ENCODE measurements at places on chromosomes 1 and 21.
A peak's percentile ranks its signal among the peaks of the same experiment; 100 is the strongest.

GRCh38 chr1:25128121-25128621 lies 104.1 kb downstream of the SYF2 start:
- no peak for DNase-seq

DNA sequence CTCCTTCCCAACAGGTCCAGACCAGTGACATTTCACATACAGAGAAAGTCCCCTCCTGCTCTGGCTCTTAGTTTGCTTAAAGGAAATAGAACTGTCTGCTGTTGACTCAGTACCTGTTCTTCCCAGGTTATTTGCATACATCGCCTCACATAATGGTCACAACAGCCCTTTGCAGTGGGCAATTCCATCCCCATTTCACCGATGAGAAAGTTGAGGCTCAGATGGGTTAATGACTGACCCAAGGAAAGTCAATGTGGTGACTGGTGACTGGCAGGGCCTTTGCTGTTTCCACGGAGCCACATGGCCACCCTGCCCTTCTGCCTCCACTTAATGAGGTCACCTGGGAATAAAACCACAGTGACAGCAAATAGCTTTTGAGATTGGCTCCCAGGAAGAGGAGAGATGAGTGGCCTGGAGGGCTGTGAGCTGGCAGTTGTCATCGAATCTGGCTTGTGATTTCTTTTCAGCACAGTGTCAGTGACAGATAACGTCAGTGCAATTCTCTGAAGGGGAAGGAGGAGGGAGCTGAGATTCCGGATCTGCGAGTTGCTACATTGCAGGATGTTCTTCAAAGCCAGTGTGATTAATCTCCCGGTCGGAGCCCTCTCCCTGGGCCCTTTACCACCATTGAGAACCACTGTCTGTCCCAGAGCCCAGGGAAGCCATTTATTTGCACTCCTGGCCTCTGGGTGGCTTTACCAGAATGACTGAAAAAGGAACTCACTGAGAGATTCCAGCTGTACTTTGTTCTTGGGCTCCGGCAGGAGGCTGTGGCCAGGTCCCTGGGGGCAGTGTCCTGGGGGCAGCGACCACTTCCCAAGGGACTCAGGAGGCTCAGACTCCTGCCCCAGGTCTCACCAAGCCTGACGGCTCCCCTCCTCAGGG lies 117.2 kb downstream of the CNIH3 start:
- DNase-seq, result no peak

GRCh38 chr1:116497656-116498055 lies 73.2 kb downstream of the CD58 start:
- no peak for DNase-seq

DNA sequence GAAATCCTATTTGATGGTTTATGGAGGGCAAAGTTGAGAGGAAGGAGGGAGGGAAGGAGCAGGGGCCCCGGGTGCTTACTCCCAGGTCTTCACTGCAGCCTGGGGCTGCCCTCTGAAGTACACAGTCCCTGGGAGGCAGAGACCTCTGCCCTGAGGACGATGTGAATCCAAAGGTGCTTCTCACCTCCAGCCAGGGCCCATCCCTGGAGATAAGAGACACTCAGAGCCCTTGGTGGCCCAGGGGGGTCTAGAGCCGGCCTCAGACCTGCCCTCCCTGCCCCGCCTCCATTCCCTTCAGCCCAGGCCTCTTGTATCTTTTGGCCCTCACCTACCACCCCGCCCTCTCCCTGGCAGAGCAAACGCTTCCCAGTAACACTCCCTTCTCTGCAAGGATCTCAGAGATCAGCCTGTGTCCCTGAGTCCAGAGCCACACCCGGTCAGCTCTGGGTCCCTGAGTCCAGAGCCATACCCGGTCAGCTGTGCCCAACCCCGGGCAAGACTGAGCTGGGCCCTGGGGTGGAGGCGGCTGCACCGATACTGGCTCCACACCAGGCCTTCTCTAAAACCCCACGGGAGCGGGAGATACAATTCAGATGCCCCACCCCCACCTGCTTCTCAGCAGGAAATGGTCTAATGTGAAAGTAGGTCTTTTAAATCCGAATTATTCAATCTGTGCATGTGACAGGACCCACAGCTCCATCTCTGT lies 3.6 kb upstream of the GNB1 start:
- no peak for DNase-seq

- no peak for DNase-seq
These were observed 49.6 kb upstream of the KCTD3 start for GRCh38 chr1:215517441-215517891.

- DNase-seq, result no peak
These were observed 168.4 kb downstream of the ZC3H11B start for GRCh38 chr1:219444474-219444873.

DNA sequence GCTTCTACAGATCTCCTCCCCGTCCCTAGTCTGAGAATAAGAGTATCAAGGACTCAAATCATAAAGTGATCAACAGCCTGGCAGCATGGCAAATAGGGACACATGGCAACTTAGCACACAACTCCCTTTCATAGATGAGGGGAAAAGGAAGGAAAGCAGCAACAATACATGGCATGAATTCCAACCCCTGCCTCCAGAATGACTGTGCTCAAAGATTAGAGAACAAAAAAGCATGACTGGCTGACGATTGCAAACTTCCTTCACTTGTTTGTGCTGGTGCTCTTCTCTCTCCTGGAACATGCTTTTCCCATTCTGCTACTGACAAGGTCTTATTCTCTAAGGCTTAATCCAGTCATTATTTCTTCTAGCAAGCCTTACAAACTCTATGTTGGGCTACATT lies 11.5 kb downstream of the KTI12 start:
- no peak for DNase-seq

GRCh38 chr1:228698017-228698329 lies 37.3 kb upstream of the RHOU start:
- DNase-seq, result no peak

DNA sequence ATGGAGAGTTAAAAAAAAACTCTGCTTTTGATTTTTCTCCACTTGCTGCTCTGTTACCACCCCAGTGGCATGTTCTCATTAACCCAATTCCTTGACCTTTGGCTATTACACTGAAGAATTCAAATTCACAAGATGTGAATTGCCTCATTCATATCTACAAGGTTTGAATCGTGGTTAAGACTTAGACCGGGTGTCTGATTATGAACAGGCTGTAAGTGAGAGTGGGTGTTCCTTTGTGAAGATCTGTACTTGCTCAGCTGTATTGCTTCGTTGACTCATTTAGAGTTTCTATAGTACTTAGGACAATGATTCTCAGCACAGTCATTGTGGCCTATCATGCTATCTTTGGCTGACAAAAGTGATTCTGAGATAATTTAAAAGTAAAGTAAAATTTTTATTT lies 36.4 kb downstream of the DNM3 start:
- DNase-seq, result no peak

GRCh38 chr1:109789551-109790180 lies 25.9 kb upstream of the EPS8L3 start:
- DNase-seq, result peak; percentile 59

- DNase-seq, result peak; percentile 67
These were observed 320.9 kb downstream of the ASTN1 start for GRCh38 chr1:176843352-176844297.

DNA sequence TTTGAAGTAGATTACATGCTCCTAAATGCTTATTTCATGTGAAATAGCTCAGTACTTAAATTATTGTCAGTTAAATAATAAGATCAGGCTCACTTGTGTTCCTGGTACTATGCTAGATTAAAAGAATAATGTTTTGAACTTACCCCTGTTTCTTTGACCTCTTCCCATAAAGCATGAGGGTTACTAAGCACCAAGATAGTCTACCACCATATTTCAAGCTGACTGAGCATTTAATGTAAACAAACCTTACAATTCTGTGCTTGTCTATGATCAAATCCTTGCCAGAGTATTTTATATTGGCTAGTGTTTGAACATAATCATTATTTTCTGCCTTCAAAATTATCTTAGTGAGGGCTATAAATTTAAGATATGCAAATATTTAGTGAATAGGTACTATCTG lies 98.1 kb downstream of the LHX9 start:
- no peak for DNase-seq

DNA sequence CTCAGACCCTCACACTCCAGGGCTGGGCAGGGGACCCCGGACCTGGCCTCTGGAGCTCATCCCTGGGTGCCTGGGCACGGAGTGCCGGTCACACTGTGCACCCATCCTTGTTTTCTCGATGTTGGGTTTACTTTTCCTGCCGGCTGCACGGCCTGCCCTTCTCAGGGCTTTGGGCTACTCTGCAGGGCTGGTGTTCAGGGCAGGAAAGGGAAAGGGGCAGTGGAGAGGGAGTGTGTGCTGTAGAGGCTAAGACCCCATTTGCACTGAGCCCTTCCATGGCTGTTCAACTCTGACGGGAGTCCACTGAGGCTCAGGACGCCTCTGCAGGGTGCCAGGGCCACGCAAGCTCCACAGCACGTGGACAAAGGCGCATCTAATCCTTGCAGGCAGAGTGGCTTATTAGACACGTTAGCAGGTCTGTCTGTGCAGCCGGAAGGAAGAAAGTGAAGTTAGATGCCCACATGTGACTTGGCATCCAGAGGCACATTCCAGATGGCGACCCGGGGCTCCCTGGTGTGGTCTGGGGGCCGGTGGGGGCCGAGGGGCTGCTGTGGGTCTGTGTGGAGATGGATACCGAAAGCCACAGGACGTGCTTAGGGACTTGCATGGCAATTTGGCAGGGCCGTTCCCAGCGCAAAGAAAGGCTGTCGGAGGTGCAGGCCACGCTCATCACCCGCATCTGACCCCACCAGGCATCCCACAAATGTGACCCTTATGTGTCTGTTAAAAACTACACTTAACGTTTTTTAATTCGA lies 33.6 kb downstream of the COL18A1 start:
- no peak for DNase-seq

- DNase-seq, result no peak
These were observed 53.8 kb upstream of the LMO4 start for GRCh38 chr1:87274851-87275250.

- no peak for DNase-seq
These were observed 9.3 kb upstream of the DHRS3 start for GRCh38 chr1:12627296-12627695.

- DNase-seq, result no peak
These were observed 536.3 kb downstream of the PTPRU start for GRCh38 chr1:29772584-29773100.

- no peak for DNase-seq
These were observed 347.7 kb downstream of the TGFB2 start for GRCh38 chr1:218692808-218693207.

Measured in left forelimb (tissue), 1 donor.